ENCODE measurements at places on chromosomes 5 and 9.

DNA sequence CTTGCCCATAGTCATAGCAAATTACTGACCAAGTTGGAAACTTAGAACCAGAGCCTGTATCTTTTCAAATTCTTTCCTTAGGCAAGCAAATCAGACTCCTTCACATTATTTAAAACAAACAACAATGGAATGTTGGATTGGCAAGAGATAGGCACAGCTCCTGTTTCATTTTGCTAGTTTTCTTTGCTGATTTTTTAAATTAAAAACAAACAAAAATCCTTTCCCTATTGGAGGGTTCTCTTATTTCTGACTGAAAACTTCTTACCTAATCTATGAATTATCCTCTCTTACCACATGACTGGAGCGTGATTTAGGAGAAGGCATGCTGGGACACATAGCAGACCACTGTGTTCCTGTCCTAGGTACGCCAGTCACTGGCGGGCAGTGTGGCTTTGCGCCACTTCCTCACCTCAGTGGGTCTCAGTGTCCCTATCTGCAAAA lies 63.0 kb downstream of the TTC39B start:
- no peak for DNase-seq

- no peak for DNase-seq
Measured at GRCh38 chr9:134732392-134733110, 90.9 kb downstream of the COL5A1 start.

DNA sequence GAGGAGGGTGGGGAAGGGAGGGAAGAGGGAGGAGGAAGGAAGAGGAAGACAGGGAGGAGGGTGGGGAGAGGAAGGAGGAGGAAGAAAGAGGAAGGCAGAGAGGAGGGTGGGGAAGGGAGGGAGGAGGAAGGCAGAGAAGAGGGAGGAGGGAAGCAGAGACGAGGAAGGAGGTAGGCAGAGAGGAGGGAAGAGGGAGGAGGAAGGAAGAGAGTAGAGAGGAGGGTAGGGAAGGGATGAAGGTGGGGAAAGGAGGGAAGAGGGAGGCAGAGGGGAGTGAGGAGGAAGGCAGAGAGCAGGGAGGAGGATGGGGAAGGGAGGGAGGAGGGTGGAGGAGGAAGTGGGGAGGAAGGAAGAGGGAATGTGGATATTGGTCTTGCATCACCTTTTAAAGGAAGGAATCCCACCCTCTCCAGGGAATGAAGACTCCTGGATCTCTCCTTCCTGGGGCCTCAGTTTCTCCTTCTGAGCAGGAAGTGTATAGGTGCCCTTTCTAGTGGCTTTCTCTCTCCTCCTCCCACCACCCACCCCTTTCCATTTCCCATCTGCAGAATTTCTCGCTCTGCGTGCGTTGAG lies 188.9 kb upstream of the ZNF618 start:
- no peak for DNase-seq

DNA sequence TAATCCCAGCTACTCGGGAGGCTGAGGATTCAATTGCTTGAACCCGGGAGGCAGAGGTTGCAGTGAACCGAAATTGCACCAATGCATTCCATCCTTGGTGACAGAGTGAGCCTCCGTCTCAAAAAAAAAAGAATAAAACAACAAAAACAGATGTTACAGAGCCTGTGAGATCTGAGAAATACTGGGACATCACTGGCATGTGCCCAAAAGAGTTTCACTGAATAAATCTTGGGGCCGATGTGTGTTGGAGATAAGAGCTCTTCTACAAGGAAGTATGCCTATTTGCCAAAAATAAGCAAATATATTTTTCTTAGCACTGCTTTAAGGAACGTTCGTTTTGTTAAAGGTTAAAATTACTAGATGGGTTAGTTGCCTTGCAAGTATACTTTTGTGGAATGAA lies 55.1 kb downstream of the KIAA1958 start:
- DNase-seq, result no peak

GRCh38 chr5:10678244-10678643 lies 82.8 kb downstream of the DAP start:
- no peak for DNase-seq

- peak; percentile 29 for DNase-seq
Measured at GRCh38 chr9:89576404-89576839, 28.4 kb upstream of the GADD45G start.

- DNase-seq, result no peak
Measured at GRCh38 chr5:79707535-79707934, 17.9 kb downstream of the CMYA5 start.

- DNase-seq, result no peak
Measured at GRCh38 chr5:169173372-169173771, 127.6 kb downstream of the SLIT3 start.

GRCh38 chr9:114691046-114691955 lies 9.3 kb upstream of the TEX48 start:
- DNase-seq, result no peak
